Stimulated activated CD4-positive, alpha-beta T cell treated with anti-CD3 and anti-CD28 coated beads, Interleukin-12 subunit alpha, Interleukin-12 subunit beta, amount 100 ng/mL, for 24 hours (primary cell): ENCODE measurements at places on chromosomes 7 and 10.

DNA sequence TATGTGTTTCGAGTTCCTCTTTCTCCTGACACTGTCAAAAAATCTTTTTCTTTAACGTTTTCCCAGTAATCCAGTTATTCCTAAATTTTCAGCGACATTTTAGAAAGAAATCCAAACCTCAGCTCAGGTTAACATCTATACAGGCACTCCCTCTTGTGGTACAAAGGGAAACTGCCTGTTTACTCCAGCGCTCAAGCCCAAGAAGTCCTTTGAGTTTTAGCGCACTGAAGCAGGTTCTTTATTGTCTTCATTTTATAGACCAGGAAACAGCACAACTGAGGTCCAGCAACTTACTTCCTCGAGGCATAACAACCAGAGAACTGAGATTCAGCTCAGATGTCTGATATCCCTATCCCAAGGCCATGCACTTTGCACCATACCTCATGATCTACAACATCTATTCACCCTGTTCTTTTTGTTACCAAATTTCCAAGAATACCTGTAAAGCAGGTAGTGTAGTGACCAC is 287.2 kb upstream of the MKLN1 start:
- peak; percentile 42 for DNase-seq

- DNase-seq: no peak
Measured at GRCh38 chr10:91000470-91000869, 79.6 kb upstream of the ANKRD1 start.

- DNase-seq: no peak
Measured at GRCh38 chr7:79060498-79060897, 393.0 kb downstream of the MAGI2 start.

DNA sequence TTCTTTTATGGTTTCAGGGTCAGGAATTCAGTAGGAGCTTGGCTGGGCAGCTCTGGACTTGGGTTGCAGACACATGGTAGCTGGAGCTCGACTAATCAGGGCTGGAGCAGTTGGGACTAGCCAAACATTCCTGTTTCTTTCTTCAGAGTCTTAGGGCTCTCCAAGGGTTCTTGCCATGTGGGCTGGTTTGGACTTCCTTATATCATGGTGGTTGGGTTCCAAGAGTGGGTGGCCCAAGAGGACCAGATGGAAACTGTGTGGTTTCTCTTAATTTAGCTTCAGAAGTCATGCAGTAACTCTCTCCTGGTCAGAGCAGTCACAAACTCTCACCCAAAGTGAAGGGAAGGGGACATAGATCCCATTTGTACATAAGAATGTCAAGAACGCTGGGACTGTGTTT is 270.1 kb upstream of the FZD1 start:
- no peak for DNase-seq

GRCh38 chr7:135380351-135380750 is 129.6 kb downstream of the CNOT4 start:
- DNase-seq: no peak

GRCh38 chr7:48209004-48209600 is 37.8 kb downstream of the ABCA13 start:
- no peak for DNase-seq

- no peak for DNase-seq
Measured at GRCh38 chr10:132612571-132613504, 75.3 kb downstream of the INPP5A start.

- DNase-seq: no peak
Measured at GRCh38 chr7:128829391-128830166, 627 bp upstream of the FLNC start.

GRCh38 chr10:122112021-122112616 is 123.2 kb downstream of the TACC2 start:
- no peak for DNase-seq

GRCh38 chr10:3295582-3296151 is 123.1 kb upstream of the PITRM1 start:
- DNase-seq: no peak

DNA sequence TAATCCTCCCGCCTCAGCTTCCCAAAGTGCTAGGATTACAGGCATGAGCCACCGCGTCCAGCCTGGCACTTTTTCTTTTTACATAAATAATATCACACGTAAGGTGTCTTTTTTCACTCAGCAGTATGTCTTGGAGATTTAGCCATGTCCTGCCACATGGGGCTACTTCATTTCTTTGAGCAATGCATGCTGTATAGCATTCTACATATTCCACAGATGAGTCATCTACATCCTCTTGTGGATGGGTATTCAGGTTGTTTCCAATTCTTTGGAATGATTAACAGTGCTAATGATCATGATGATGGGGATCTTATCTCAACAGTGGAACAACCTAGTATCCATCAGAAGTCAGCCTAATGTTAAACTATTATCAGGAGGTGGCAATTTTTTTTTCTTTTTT is 50.8 kb downstream of the ZNF503 start:
- no peak for DNase-seq

GRCh38 chr7:20998309-20998708 is 211.6 kb upstream of the SP8 start:
- DNase-seq: no peak

DNA sequence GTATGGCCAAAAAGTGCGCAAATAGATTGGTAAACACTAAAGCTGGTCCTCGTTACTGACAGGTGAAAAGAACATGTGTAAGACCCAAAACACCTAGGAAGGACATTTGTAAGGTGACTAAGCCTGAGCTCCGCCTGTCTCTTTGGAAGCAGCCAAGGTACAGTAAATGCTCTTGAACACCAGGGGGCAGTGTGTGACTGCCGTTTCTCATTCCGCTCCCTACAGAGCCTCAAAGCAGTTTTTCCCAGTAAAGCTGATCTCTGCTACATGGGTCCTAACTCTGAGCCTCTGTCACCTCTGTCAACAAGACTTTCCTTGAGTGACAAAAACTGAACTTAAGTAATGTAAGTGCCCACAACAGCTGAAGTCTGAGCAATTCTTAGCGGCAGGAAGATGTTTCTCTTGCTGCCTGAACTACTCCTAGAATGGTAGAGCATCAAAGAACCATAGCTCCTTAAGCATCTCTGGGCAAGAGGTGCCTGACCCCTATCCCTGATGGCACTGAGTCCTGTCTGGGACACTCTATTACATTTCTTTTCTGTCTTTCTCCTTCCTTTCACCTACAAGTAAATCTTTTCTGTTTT is 238.0 kb upstream of the INHBA start:
- DNase-seq: peak; percentile 20

- DNase-seq: no peak
Measured at GRCh38 chr10:80172896-80173295, 32.4 kb downstream of the ANXA11 start.

DNA sequence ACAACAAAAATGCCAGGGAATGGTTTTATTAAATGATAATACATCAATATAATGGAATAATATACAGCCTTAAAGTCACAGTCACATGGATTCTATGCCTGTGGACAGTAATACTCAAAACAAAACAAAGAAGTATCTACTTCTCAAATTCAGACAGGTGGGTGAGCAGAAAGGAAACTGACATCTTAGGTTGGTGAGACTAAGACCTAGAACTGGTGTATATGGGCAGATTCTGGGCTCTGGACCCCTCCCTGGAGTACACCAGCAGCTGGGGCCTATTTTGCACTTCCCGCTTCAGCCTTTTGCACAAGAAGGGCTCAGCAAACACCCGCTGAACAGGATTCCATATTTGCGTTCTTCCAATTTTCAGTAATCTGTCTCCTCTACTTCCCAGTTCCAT is 5.4 kb upstream of the FIS1 start:
- no peak for DNase-seq

GRCh38 chr10:24255881-24256311 is 47.0 kb downstream of the KIAA1217 start:
- DNase-seq: no peak

DNA sequence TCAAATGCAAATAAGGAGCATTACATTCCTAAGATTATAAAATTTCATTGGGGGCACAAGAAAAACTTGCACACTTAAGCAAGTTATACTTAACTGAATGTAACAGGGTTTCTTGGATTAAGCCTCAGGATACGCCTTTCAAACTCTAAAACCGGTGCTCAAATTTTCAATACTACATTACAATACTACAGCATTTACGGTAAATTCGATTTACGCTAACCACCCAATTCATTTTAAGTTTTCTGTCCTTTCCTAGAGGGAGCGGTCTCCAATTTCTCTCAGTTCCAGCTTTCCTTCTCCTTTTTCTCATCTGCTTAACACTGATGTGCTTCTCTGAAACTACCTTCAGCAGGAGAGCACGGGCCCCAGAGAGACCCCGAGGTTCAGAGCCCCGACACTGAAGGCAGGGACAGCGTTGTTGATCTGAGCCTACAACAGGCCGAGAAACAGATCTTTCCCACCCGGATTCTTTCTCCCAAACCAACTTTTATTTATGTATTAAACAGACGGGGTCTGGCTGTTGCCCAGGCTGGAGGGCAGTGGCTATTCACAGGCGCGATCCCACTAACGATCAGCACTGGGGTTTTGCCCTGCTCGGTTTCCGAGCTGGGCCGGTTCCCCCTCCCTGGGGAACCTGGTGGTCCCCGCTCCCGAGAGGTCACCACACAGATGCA is 798 bp downstream of the ZNF425 start:
- no peak for DNase-seq

DNA sequence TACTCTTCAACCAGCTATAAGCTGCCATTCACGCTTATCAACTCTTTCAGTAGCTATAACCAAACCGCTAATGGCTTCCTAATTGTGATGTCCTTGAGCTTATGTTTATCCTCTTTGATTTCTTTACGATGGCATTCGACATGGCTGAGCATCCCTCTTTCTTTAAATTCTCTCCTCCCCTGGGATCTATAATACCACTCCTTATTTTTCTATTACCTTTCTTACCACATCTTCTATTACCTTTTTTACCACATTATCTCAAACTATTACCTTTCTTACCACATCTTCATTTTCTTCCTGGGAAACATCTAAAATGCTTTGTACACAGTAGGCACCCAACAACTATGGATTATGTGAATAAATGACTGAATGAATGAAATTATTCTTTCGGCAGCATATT is 13.1 kb downstream of the ZCWPW1 start:
- no peak for DNase-seq

GRCh38 chr10:73058057-73058591 is 38.5 kb downstream of the P4HA1 start:
- DNase-seq: no peak

DNA sequence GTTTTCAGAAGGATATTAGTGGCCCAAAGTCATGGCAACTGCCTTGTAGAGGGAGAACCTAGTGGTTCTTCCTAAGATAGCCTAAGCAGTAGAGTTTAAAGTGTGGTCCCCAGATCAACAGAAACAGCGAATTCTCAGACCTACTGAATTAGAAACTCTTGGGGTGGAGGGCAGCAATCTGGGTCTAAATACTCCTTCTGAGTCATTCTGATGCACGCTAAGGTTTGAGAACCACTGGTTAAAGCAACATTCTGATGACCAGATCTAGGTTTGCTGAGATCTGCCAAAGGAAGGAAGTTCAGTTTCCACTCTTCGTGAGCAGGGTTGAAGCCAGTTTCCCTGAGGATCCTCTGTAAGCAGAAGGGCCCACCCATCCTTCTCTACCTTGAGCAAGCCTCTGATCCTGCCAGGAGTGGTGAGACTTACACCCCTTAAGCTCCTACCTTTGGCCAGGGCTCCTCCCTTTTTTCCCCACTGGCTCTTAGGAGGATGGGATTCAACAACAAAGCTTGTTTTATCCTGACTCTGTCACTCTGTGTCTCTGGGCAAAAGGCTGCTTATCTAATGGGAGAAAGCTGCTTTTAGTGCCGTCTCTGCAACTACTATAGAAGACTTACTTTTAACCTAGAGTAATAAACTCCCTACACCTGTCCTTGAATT is 26.8 kb upstream of the TRUB1 start:
- no peak for DNase-seq

GRCh38 chr10:89591111-89591795 is 53.8 kb downstream of the PANK1 start:
- no peak for DNase-seq

GRCh38 chr7:71486856-71487628 is 355.1 kb downstream of the GALNT17 start:
- DNase-seq: no peak

GRCh38 chr7:5661942-5662341 is 119.5 kb downstream of the RNF216 start:
- DNase-seq: no peak

GRCh38 chr7:141231018-141231792 is 157.3 kb downstream of the TMEM178B start:
- DNase-seq: no peak

DNA sequence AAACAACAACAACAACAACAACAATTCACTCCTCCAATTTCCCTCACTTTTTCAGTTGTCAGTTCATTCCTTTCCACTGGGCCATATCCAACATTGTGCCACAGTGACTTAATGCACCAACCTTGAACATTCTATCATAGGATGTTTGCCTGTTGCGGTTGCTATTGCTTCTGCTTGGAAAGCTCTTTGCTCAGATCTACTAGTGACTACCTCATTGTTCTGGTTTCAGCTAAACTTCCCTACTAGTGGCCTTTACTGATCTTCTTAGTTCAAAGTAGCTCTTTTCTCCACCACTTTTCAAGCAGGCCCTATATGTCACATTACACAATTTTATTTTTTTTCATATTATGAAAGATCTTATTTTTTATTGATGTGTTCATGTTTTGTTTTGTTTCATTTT is 9.8 kb upstream of the STEAP4 start:
- DNase-seq: no peak

DNA sequence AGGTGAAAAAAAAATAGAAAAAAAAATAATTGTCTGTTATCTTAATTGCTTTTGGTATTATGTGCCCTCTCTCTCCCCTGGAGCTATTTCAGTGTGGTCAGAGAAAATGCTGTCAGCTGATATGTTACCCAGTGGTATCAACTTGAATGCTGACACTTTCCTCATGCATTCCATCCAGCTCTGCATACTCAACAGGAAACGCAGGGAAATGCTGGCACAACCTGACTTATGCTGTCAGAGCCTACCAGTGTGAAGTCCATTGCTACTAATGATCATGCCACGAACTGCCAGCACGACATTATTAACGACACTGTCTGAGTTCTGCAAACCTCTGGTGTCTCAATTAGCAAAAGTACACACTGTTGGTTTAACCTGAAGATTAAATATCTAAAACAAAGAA is 182.8 kb downstream of the ZWINT start:
- DNase-seq: no peak

- no peak for DNase-seq
Measured at GRCh38 chr10:132149271-132149670, 37.5 kb upstream of the DPYSL4 start.

GRCh38 chr10:110755781-110756180 is 111.6 kb downstream of the RBM20 start:
- no peak for DNase-seq

- DNase-seq: no peak
Measured at GRCh38 chr10:109945473-109946177, 22.3 kb upstream of the XPNPEP1 start.

DNA sequence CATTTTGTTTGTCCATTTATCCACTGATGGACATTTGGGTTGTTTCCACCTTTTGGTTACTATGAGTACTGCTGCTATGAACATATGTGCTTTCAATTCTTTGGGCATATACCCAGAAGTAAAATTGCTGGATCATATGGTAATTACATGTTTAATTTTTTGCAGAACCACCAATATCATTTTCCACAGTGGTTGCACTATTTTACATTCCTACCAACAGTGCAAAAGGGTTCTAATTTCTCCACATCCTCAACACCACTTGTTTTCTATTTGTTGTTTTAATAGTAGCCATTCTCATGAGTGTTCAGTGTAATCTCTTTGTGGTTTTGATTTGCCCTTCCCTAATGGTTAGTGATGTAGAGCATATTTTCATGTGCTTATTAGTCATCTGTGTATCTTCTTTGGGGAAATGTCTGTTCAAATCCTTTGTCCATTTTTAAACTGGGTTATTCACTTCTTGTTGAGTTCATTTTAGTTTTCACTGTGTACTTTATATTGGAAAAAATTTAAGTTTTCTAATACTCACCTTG is 101.9 kb downstream of the HIBADH start:
- DNase-seq: no peak
